ENCODE measurements at places on chromosomes 5 and 9.

- no peak for DNase-seq
Measured at GRCh38 chr5:133319244-133319643, 267.4 kb downstream of the HSPA4 start.

GRCh38 chr5:3265131-3265885, 330.3 kb upstream of the IRX1 start:
- DNase-seq: no peak

- DNase-seq: no peak
Measured at GRCh38 chr5:107631805-107632362, 38.9 kb downstream of the EFNA5 start.

DNA sequence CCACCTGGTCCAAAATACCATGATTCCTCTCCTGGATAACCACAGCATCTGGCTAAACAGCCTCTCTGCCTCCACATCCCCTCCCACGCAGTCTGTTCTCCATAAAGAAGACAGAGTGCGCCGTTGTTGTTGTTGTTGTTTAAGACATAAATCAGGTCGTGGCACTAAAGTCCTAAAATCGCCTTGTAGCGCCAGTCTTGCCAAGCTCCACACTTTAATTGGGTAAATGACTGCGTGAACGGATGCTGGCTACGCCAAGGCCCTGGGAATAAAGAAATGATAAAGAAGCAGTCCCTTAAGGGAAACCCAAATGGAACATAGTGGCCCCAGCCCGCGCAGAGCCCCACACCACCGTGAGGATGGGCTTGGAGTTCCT, 364 bp upstream of the SFXN1 start:
- no peak for DNase-seq

DNA sequence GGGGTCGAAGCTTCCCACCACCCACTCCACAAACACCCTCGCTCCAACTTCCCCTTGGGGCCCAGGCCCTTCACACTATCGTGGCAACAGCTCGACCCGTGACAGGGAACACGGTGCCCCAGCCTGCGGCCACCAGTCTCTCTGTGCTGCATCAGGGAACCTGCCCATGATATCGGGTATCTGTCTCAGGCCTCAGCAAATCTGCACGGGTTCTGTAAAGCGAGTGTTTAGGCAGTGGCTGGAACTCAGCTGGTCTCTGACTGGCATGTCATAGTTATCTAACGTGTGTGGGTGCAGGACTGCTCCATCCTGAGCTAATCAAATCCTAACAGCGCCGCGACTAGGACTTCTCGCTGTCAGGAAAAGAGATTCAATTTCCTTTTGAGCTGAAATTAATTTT, 42.9 kb downstream of the DBH start:
- DNase-seq: no peak

GRCh38 chr9:19373527-19373926, 6.5 kb downstream of the RPS6 start:
- DNase-seq: no peak

DNA sequence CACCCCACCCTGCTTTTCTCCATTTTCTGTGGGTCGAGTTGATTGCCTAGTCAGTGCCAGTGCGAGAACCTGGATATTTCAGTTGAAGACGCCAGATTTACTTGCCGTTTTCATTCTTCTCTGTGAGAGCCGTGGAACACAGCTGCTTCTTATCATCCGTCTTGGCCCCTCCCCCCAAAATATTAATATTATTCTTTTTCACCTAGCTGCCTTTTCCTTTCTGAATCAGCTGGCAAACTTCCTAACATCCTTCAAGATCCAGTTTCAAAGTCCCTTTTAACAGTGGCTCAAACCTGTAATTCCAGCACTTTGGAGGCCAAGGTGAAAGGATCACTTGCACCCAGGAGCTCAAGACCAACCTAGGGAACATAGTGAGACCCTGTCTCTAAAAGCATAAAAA, 117.1 kb upstream of the RASA1 start:
- DNase-seq: no peak

GRCh38 chr5:61652916-61653315, 320.9 kb downstream of the ZSWIM6 start:
- no peak for DNase-seq

DNA sequence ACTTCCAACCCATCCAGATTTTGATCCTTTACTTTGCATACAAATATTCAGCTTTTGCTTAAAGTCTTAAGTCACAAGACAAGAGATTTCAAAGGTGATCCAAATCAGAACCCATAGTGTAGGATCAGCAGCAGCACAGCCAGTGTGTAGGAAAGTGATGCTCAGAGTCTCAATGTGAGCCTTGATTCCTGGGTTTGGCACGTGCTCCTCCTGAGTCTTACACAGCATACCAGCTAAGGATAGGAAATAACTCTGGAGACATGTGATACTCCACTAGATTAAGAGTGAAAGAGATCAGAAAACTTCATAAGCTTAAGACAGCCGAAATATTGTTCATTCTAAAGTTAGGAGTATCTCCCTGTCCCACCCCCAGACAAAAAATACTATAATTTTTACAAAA, 344.9 kb downstream of the SEMA5A start:
- DNase-seq: no peak

GRCh38 chr9:33289496-33289895, 820 bp upstream of the NFX1 start:
- no peak for DNase-seq

DNA sequence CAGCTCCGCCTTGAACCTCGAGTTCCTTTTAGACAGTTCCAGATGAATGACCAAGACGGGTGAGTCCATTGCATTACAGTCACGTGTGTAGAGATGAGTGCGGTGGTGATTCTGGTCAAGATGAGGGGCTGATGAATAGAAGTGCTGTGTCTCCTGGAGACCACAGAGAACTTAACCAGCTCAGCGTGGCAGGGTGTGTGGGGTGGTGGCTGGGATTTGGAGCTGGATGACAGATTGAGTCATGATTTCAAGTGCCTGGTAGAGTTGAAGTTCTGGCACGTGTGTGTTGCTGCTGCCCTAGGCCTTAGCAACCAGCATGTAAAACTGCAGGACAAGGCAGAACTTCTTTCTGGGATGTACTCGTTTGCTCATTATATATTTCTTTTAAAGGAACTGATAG, 53.3 kb downstream of the PRRC2B start:
- no peak for DNase-seq

- DNase-seq: no peak
Measured at GRCh38 chr5:128708841-128709240, 170.8 kb upstream of the FBN2 start.

GRCh38 chr9:18163146-18163545, 310.8 kb upstream of the ADAMTSL1 start:
- no peak for DNase-seq

- DNase-seq: no peak
Measured at GRCh38 chr5:79771387-79771786, 81.8 kb downstream of the CMYA5 start.

GRCh38 chr5:40570408-40571129, 109.1 kb upstream of the PTGER4 start:
- no peak for DNase-seq

DNA sequence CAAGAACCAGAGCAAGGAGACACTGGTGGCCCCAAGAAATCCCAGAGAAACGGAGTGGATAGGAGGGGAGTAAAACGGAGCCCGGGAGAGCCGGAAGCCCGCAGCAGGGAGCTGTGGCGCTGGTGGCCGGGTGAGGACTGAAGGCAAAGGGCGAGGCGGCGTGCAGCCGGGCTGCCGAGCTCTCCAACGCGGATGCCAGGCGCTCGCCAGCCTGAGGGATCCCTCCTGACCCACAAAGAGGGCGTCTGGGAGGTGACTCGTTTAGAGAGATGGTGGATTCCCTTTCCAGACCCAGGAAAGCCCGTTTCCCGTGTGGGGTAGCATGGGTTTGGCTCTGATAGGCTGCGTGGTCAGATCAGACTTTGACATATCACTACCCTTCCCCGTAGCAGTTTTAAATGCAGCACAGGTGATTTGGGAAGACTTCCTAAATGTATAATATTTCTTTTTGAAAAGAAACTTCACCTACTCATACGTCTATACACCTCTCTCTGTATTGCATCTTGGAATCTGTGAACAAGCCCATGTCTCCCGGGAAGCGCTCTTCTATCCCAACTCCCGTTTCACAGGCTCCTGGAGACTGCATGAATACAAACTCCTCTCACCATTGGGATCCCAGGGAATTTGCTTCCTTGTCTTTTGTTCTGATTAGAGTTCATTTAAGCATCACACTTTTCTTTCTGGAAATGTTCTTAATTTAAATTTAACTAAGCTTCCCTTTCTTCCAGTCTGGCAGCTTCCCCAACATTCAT, 158.1 kb downstream of the C9orf152 start:
- peak; percentile 11 for DNase-seq

GRCh38 chr9:89277454-89277853, 33.5 kb upstream of the CKS2 start:
- no peak for DNase-seq

DNA sequence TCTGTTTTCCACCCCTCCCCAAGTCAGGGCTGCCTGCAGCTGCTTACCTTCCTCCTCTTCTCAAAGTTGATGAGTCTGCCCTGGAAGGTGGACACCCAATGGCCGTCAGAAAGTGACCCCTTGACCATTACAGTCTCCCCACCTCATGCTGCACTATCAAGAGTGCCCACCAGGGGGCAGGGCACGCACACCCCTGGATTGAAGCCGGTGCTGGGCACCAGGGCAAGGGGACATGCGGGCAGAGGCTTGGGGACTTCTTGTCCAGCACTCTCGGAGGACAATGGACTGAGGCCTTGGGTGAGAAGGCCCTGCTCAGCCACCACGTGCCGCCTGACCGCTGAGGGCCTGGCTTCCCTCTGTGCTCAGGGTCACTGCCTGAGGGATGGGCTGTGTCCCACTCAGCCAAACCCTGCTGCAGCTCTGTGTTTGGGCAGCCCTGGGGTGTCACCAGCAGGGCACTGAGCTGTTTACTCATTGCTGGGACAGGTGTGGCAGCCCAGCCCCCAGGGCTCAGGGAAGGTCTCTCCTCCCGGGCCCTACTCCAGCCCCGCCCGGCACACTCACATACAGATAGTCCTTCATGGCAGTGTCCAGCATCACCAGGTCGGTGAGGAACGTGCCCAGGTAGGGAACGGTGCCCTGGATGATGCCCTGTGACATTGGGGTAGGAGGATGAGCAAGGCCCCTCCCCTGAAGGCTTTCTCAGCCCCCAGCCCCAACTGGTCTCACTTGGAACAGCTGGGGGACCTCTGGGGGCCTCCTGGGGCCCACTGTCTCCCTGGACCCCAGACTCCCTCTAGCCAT, 17.7 kb downstream of the RALGDS start:
- DNase-seq: peak; percentile 58

GRCh38 chr5:37615184-37615583, 224.7 kb downstream of the GDNF start:
- no peak for DNase-seq

DNA sequence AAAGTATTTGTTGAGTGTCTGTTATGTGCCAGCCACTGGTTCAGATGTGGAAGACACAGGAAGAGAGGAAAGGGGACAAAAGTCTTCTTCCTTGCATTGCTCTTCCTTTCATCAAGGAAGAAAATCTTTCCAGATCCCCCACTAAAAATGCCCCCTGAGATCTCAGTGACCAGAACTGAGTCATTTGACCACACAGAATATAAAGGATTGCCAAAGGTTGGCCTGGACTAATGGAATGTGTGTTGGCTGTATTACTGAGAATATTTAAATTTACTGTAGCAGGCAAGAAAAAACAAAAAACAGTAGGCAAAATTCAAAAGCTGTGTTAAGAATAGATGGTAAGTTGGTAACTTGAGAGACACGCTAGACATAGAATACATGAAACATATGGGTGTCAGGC, 10.0 kb upstream of the SEPTIN8 start:
- DNase-seq: no peak

DNA sequence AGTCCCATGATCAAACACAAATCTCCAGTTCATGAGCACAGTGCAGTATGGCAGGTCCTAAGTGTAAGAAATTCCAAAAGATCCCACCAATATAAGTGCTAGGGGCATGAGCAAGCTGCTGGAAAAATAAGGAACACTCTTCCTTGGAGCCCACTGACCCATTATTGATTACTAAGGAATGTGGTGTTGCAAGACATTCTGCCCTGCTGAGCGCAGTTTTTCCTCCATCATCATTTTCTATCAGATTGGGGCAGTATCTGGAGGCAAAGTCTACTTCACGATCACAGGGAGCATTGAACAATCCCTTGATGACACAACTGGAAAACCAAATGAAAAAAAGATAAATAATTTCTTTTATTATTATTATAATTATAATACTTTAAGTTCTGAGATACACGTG, 129.2 kb downstream of the UGCG start:
- DNase-seq: no peak

DNA sequence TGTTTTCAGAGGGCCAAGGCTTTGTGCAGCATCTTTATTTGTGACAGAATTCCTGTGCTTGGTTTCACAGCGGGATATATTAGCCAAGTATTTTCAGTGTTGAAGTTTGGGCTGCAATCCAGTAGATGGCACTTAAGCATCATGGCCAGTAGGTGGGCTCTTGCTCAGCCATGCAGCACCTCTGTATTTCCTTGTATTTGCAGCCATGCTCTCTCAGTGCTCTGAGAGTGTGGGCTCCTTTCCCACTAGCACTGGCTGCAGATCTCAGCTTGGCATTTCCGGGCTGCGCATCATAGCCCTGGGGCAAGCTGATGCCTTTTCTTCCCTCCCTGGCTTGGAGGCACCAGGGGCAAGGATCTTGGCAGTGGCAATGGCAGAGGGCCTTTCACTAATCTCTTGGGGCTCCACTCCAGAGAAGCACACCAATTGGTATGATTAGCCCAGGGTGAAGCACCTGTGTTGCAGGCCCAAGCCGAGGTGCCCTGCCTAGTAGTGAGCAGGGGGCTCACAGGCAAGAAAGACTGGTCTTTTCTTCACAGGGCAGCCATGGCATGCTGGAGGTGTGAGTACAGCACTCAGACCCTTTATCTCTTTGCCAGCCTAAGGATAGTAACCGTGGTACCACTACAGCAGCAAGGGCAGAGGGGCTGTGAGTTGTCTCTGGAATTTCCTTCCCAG, 48.3 kb downstream of the SLCO6A1 start:
- DNase-seq: no peak

DNA sequence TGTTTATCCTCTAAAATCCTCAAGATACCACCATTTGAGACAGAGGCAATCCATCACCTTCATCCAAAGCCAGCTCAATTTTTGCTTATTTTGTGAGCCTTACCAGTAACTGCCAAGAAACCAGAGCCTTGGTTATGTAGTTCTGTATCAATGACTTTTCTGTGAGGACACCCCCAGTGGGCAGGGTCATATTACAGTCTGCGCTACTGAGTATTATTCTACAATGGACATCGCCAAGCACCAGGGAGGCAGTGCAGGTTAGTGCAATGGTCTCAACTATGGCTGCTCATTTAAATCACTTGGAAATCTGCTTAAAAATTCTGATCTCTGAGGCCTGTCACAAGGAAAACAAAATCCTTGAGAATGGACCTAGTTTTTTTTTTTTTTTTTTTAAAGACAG, 90.5 kb upstream of the NIPAL4 start:
- no peak for DNase-seq

GRCh38 chr9:114115654-114116125, 16.6 kb upstream of the KIF12 start:
- DNase-seq: no peak

DNA sequence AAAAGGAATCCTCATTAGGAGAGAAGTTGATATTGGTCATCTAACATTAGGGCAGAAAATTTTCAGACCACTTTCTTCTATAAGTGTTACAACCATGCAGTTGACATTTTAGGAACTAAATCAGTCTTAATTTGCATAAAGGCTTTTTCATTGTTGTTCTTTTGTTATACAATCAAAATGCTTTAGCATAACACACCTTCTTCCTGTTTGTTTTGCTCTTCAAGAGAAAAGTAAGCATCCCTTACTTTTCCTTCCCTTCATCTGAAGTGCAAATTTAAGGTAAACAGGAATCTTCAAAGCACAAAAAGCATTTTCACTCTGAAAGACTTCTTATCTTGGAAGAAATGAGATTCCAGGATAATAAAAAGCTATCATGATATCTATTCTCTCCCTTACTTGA, 273.6 kb downstream of the PTPRD start:
- DNase-seq: no peak

GRCh38 chr9:132909311-132909710, 30.6 kb downstream of the SPACA9 start:
- no peak for DNase-seq

All from germinal center (tissue), 1 donor.